ENCODE measurements at places on chromosomes 2 and 18.

GRCh38 chr2:11370377-11371091, 26.1 kb upstream of the ROCK2 start:
- DNase-seq, result no peak

GRCh38 chr2:33528441-33528950, 52.0 kb downstream of the RASGRP3 start:
- no peak for DNase-seq

- no peak for DNase-seq
These were observed 72.9 kb downstream of the C1QL2 start for GRCh38 chr2:119085613-119086012.

GRCh38 chr2:119255760-119256581, 32.3 kb downstream of the STEAP3 start:
- DNase-seq, result no peak

GRCh38 chr2:69057660-69058059, 44.7 kb downstream of the ANTXR1 start:
- no peak for DNase-seq

GRCh38 chr18:60010984-60011383, 111.2 kb downstream of the PMAIP1 start:
- no peak for DNase-seq

GRCh38 chr2:104388296-104388695, 465.6 kb upstream of the POU3F3 start:
- DNase-seq, result no peak

- DNase-seq, result no peak
These were observed 84.1 kb upstream of the NCKAP5 start for GRCh38 chr2:133652398-133652797.

- DNase-seq, result no peak
These were observed 350.9 kb upstream of the CDH20 start for GRCh38 chr18:60982329-60982695.

DNA sequence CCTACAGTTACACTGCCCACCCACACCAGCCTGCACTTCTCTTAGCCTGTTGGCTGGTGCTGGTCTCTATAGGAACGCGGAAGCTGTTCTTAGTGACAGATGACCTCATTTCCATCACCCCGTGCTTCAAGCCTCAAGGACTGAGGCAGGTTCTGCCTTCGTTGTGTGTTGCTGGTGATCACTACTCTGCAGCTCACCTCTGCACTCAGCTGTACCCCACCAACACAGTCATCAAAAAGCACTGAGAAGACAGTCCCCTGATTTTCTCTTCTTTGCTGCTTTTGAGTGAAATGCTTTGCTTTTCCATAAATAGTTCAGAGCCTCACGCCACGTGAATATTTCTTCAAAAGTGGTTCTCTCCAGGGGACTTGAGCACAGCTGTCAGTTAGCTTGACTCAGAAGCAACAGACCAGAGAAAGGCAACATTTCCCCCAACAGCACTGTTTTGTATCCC, 225.7 kb upstream of the CCDC150 start:
- DNase-seq, result no peak

DNA sequence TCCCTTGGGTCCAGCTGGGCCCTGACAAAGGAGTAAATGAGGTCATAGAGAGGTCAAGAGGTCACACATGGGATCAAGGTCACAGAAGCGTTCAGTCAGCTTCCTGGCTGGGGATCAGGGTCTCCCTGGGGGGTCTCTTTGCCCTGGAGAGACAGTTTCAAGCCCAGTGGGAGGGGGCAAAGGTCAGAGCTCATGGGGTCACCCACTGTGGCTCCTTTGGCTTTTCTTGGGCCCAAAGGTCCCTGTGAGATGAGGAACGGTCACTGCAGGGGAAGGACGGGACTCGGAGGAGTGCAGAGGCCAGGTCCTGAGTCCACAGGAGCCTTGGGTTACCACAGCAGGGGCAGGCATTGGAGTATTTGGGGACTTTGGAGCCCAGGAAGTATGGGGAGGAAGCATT, 30.7 kb upstream of the ANKRD62 start:
- DNase-seq, result no peak

GRCh38 chr2:207635468-207636200, 10.4 kb upstream of the METTL21A start:
- no peak for DNase-seq

- DNase-seq, result no peak
These were observed 1.7 kb upstream of the MAPK4 start for GRCh38 chr18:50558157-50558556.

DNA sequence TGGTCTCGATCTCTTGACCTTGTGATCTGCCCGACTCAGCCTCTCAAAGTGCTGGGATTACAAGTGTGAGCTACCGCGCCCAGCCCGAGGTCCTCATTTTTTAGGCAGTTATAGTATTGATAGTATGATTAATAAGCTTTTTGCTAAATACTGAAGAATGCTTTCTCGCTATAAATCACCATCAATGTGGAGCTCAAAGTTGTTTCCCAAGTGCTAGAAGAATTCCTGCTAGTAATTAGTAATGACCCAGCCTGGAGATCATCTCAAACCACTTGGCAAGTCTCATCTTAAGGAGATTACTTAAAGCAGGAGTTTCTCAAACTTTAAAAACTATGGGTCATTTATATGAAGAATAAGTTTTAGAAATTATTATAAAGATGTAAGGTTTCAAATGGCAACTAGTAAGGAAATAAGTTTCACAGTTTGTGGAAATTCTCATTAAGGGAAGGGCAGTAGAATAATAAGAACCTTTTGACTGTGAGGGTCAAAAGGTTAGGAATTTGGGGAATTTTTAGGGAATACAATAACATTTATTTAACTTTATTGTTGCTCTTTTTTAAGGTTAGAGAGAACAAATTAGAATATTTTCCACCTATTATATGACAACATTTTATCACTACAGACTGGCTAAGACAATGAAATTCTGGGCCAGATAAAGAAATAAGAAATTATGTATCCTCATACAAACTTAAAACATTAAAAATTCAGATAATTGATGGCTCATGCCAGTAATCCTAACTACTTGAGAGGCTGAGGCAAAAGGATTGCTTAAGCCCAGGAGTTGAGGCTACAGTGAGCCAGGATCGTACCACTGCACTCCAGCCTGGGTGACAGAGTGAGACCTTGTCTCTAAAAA, 148.6 kb upstream of the MAP3K20 start:
- DNase-seq, result no peak

GRCh38 chr2:20190876-20191713, 33.8 kb downstream of the SDC1 start:
- no peak for DNase-seq

- no peak for DNase-seq
These were observed 109.7 kb downstream of the B3GNT2 start for GRCh38 chr2:62305421-62306176.

DNA sequence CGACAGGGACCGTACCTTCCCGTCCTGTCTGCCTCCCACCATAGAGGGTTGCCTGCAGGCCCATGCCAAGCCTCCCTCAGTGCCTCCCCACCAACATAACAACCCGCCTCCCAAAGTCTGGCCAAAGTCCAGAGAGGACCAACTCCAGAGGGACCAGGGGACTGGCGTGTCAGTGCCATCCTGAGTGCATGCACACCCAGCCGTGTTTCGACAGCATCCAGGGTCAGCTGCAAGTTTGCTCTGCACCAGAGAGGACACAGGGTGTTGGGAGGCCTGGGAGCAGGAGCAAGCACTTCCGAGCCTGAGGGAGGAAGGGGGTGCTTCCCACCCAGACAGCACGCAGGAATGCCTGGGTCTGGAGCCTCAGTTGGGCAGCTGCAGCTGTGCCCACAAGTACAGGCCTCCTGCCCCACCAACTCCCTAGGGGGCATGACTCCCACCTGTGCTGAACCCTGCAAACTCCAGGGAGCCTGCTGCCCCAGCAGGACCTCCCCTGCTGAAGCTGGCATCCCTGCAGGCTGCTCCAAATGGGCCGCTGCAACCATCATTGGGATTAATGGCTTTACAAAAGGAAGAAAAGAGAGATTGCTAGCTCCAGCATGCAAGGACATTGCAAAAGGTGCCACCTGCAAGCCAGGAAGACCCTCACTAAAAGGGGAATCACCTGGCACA, 618.1 kb upstream of the FSHR start:
- no peak for DNase-seq

GRCh38 chr2:235579128-235579527, 85.3 kb downstream of the AGAP1 start:
- DNase-seq, result no peak

DNA sequence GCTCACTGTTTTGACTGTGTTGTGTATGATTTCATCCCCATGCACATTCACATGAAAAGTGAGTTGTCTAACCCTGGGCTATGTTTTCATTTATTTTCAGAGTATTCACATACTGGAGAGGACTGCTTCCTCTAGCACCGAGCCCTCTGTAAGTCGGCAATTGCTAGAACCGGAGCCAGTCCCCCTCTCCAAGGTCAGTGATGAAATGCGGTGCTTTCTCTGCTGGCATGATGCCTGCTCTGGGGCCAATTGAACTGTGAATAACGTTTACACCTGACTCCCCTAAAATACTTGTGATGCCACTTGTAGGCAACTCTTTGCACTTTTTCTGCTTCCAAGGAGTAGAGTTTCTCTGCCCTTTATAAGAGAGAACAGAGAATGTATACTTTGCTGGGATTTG, 126.9 kb downstream of the PRKRA start:
- no peak for DNase-seq

DNA sequence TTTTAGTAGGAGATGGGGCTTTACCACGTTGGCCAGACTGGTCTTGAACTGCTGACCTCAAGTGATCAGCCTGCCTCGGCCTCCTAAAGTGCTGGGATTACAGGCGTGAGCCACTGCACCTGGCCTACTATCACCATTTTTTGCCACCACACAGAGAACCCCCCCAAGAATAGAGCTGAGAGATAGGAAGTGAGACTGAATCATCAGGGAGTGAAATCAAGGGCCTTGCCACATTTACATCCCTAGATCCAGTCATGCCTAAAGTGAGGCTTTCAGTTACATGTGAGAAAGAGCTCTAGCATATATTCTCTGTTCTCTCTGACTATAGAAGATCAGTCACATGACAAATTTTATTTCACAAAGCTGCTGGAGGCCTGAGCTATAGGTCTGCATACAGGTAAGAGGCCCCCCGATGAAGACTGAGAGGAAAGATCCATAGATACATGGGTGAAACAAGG, 28.0 kb upstream of the KCMF1 start:
- DNase-seq, result no peak

DNA sequence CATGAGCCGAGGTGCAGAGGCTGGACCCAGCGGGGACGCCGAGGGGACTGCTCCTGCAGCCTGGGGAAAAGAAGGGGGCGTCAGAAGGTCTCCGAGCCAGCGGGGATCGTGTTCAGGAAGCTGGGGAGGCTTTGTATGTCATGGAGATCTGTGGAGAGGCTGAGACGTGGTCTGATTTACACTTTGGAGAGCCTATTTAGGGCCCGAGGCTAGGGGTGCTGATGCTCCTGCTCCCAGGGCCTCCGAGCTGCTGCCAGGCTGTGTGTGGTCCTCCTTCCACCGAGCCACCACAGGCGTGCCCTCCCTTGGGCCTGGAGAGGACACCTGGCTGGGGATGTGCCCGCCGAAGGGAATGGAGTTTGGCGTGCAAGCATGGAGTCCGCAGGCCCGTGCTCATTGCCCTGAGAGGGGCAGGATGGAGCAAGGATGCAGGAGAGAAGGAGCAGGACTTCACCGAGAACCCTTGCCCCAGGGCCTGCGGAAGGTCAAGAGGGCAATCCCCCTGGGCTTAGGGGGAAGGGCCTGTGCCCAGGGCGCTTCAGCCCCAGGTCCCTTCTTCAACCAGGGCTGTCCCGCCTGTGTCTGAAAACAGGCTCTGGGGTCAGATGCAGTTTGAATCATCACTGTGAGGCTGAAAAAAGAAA, 252.5 kb downstream of the VAPA start:
- DNase-seq, result no peak

- no peak for DNase-seq
These were observed 2.3 kb upstream of the CRYBA2 start for GRCh38 chr2:218995561-218995960.

DNA sequence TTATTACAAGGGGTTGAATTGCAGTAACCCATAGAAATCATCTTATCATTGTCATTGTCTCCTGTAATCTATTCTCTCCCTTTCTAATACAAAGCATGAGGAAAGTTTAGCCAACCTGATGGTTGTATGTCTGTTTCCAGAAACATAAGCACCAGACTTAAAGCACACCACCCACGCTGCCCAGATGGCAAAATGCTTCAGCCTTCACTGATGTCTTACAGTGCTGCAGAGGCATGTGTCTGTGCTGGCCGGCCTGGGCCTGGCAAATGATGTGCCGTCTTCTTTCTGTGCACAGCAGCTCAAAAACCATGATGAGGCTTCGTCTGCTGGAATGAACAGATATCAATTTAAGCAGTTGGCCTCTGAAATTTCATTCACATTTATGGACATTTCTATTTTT, 443.0 kb upstream of the RGPD4 start:
- no peak for DNase-seq

DNA sequence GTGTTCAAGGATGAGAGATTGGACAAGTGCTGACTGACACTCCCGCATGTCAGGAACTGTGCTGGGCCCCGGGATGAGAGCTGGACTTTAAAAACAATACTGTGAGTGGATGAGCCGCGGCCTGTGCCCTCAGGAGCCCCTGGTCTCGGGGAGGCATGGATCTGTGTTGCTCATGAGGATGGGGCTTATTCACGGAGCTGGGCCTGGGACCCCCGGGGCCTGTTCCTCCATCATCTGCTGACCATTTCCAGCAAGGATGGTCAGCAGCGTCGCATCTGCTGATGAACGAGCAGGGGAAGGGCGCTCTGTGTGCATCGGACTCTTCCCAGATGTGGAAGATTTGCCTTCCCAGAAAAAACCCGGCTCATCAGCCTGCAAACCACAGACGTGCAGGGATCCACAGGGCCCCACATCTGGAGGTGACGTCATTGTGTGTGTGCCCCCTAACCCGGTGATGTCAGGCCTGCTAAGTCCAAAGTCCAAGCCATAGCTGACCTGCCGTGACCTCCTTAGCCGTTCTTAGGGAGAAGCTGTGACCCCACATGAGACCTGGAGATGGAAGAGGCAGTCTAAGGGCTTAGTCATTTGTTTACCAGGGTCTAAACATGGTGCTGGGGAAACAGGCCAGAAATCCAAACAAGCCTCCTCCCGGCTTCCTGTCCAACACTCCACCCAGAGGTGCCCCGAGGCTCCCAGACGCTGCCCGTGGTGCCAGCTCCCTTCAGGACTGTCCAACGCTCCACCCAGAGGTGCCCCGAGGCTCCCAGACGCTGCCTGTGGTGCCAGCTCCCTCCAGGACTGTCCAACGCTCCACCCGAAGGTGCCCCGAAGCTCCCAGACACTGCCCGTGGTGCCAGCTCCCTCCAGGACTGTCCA, 143.9 kb downstream of the PXDN start:
- no peak for DNase-seq

- no peak for DNase-seq
These were observed 278.2 kb downstream of the SOX11 start for GRCh38 chr2:5970347-5970746.

DNA sequence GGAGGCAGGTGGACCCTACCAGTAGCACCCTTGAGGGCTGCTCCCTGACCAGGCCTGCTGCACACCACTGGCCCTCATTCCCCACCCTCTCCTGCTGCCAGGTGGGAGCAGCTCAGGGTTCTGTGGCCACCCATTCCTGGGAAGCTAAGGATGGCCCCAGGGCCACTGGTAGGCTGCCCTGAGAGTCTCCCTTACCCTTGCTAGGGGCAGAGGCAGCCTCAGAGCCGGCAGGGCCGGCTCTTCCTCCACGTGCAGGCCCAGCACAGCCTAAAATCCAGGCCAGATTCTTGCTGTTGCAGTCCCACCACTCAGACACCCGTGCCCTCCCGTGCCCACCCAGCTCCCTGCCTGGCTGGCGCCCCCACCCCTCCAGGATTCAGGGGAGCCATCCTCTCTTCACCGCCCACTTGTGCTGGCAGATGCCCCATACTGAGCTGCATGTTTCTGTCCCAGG, 199.0 kb downstream of the EIPR1 start:
- no peak for DNase-seq
